ENCODE measurements at places on chromosomes 2 and 18. TPM values are rescaled to one million over a fixed set of nuclear protein-coding genes. Genes with fewer than 3 reads are reported as not detected.
A peak's percentile ranks its signal among the peaks of the same experiment; 100 is the strongest.

GRCh38 chr2:62604336-62604735, 98.3 kb upstream of the TMEM17 start:
- no peak overlapping the region for H3K27ac ChIP-seq
- H3K4me3 ChIP-seq: no peak overlapping the region
- no peaks in the 10 kb centered on the region for H3K4me1 ChIP-seq
- H3K36me3 ChIP-seq: no peaks in the 10 kb centered on the region
- no peak for DNase-seq

DNA sequence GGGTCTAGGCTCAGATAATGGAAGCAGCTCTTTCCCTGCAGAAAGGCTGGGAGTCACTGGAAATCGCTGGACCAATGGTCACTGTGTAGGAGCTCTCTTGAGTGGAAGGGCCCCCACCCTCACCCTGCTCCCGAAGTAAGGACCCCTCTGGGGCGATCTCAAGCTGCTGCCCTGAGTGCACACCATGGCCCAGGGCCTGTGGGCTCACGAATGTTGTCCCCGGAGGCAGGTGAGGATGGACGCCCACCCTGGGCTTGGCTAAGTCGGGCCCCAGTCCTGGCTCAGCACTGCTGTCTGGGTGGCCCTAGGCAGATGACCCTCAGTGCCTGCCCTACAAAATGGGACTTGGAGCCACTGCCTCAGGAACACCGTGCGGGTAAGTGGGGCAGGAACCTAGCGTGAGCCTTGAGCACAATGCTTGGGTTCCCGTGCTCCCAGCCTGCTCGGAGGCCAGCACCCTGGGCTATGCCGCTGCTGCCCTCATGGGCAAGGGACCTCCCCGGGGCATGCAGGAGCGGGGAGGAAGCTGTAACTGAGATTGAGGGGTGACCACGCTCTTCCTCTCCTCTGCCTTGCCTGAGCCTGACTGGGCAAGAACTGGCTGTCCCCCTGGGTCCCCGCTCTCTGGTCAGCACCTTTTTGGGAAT, 3.7 kb downstream of the D2HGDH start:
- H3K4me3 ChIP-seq: no peak overlapping the region
- no peaks in the 10 kb centered on the region for H3K27me3 ChIP-seq
- DNase-seq: no peak
- peaks cover 2% of the 10 kb centered on the region for H3K36me3 ChIP-seq
- H3K4me1 ChIP-seq: peaks cover 34% of the 10 kb centered on the region
- no peak overlapping the region for H3K27ac ChIP-seq

DNA sequence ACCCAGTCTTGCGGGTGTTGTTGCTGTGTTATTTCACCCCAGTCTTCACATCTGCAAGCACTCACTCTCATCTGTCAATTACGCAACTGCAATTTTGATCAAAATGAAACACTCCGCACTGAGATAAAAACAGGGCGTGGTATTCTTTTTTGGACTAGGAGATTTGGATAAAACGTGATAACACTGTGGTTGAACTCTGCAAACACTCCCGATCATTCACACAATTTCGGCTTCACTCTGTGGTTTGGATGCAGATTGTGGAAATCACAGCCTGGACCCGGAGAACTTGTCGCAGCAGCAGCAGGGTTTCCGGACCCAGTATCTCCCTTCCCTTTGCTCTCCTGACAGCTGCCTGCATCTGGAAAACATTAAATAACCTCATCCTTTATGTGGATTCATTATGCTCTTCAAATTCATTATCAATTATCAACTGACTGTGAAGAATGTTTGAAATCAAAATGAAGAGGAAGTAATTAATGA, 49.4 kb upstream of the APCDD1 start:
- H3K27me3 ChIP-seq: no peaks in the 10 kb centered on the region
- no peak for DNase-seq
- H3K4me1 ChIP-seq: peaks cover 36% of the 10 kb centered on the region
- H3K4me3 ChIP-seq: peak overlapping the region; percentile 25
- H3K36me3 ChIP-seq: no peaks in the 10 kb centered on the region

SPATA3 gene
- total RNA-seq: not detected

DNA sequence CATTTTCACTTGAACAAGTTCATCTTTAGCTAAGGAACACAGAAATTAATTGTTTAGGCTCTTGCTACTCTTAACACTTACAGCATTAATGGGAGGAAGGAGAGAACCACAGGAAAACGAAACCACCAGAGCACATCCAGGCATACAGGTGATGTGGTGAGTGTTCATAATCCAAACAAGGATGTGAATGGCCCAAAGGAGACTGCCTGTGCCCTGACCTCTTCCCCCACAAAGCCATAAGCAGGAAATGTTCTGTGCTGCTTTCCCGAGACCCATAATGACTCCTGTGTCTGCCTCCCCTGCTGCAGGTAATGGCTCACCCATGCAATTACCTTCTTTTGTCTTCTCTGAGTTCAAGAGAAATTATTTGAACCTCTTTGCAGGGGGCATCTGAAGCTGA, 295.9 kb upstream of the LINC00305 start:
- H3K4me3 ChIP-seq: no peak overlapping the region
- H3K27ac ChIP-seq: no peak overlapping the region
- no peaks in the 10 kb centered on the region for H3K27me3 ChIP-seq
- H3K36me3 ChIP-seq: no peaks in the 10 kb centered on the region

GRCh38 chr2:237618449-237618848, 8.9 kb upstream of the LRRFIP1 start:
- H3K4me1 ChIP-seq: peaks cover 26% of the 10 kb centered on the region
- DNase-seq: no peak
- H3K36me3 ChIP-seq: no peaks in the 10 kb centered on the region
- no peaks in the 10 kb centered on the region for H3K27me3 ChIP-seq
- H3K4me3 ChIP-seq: no peak overlapping the region

DNA sequence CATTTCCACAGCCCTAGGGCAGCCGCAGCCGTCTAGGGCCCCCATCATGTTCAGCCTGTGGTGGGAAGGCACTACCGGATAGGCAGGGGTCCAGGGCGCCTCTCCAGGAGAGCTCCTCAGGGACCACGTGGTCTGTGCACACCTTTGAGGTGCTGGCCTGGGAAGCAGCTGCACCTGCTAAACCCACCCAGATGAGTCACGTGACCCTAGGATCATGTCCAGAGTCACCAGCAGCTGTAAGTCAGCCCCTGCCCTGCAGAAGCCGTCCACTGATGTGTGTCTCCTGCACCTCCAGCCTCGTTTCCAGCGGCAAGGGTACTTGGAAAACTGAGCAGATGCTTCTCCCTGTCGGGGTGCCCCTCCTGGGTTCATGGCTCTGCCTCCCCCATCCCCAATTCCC, 682.6 kb upstream of the SALL3 start:
- no peak overlapping the region for H3K27ac ChIP-seq
- no peak for DNase-seq

RIOK3 gene
- 219 TPM for total RNA-seq

GRCh38 chr2:142596334-142597088, 281.0 kb upstream of the KYNU start:
- H3K27ac ChIP-seq: no peak overlapping the region
- no peaks in the 10 kb centered on the region for H3K27me3 ChIP-seq
- no peaks in the 10 kb centered on the region for H3K36me3 ChIP-seq
- H3K4me1 ChIP-seq: no peaks in the 10 kb centered on the region
- no peak for DNase-seq

FAM237A gene
- total RNA-seq: not detected

ACVR1C gene
- total RNA-seq: 0.64 TPM

- no peak overlapping the region for H3K27ac ChIP-seq
- no peaks in the 10 kb centered on the region for H3K27me3 ChIP-seq
- peaks cover 20% of the 10 kb centered on the region for H3K4me1 ChIP-seq
- no peaks in the 10 kb centered on the region for H3K36me3 ChIP-seq
- H3K4me3 ChIP-seq: no peak overlapping the region
Measured at GRCh38 chr2:109649736-109650695, 35.9 kb downstream of the SOWAHC start.

DNA sequence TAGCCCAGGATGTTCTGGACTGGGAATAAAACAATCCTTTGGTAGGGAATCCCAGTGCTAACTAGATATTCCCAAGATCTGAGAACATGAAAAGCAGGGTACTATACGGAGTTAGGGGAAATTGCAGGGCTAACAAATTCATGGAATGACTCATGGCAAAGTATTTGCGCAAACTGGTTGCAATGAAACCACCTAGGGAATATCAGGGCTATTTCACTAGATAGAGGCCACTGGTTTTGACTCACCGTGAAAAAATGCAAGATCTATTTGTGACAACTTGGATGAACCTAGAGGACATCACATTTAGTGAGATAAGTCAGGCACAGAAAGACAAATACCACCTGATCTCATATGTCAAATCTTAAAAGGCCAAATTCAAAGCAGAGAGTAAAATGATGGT, 233.3 kb downstream of the MBD2 start:
- DNase-seq: no peak
- H3K4me1 ChIP-seq: no peaks in the 10 kb centered on the region
- no peak overlapping the region for H3K4me3 ChIP-seq
- no peaks in the 10 kb centered on the region for H3K36me3 ChIP-seq

DNA sequence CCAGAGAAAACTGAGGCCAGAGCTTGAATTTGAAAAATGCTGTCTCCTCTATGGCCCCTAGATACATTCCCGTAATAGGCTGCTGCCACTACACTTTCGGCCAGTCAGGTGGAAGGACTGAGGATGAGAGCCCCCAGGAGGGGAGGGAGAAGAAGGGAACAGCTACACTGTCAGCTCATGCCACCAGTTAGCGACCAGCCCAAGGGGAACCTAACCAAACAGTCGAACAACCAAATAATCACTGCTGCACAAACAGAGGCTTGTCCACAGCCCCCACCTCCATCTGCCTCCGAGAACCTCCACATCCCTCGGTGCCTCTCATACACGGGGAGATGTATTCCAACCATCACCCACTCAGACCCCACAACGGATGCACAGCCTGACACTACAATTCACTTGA, 7.3 kb downstream of the ZNF516 start:
- no peak for DNase-seq
- H3K36me3 ChIP-seq: peaks cover 3% of the 10 kb centered on the region
- H3K27ac ChIP-seq: no peak overlapping the region

Data from suprapubic skin (tissue), 4 donors.